ENCODE measurements at places on chromosomes 2 and 18.

DNA sequence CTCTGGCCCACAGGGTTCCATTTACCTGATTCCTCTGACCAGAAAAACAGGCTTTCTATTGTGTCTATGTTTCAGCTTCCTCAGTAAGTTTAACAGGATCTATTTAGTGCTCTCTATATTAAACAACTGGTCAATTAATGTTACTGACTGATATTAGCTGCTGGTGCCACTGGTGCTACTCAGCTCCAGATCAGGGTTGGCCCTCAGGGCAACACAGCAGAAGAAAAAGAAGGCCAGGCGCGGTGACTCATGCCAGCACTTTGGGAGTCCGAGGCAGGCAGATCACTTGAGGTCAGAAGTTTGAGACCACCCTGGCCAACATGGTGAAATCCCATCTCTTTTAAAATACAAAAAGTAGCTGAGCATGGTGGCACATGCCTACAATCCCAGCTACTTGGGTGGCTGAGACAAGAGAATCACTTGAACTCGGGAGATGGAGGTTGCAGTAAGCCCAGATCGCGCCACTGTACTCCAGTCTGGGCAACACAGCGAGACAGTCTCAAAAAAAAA lies 56.3 kb upstream of the CHAC2 start:
- no peak for DNase-seq

DNA sequence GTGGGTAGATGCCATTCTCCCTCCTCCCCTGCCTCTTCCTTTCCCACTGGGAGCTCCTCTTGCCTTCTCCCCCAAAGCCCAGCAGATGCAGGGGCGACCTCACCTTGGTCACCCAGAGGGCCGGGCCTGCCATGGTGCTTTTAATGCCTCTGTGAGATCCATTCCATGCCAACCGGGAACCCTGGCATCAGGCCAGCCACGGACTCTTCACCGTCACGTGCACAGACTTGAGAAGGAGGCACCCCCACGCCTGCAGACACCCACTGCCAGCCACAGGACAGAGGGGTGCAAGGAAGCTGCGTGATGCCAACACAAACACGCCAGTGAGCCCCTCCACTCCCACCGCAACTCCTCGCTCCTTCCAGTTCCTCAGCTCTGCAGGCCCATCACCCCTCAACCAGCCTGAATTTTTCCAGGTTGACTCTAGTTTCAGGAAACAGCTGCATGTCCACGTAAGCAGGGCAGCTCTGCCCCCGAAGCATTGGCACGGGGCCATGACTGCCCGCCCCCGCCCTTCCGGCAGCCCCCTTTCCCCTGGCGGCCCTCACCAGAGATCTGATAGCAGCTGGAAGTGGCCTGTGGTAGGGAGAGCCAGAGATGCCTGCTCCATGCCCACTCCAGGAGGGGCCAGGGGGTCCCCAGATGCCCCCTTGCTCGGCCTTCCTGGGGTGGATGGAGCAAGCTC lies 50.8 kb downstream of the DNMT3A start:
- no peak for DNase-seq

DNA sequence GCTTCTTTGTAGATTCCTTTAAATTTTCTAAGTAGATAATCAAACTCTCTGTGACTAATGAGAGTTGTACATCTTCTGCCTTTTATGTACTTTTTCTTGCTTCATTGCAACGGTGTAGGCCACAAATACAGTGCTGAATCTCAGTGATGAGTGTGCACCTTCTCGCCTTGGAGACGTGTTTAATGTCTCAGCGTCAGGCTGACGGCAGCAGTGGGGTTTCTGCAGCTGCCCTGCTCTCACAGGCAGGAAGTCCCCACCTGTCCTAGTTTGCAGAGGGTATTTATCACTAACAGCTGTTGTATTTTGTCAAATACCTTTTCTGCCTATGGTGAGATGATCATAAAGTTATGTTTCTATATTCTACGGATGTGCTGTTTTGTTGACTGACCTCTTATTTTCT lies 13.3 kb downstream of the AGXT start:
- DNase-seq, result peak; percentile 71

DNA sequence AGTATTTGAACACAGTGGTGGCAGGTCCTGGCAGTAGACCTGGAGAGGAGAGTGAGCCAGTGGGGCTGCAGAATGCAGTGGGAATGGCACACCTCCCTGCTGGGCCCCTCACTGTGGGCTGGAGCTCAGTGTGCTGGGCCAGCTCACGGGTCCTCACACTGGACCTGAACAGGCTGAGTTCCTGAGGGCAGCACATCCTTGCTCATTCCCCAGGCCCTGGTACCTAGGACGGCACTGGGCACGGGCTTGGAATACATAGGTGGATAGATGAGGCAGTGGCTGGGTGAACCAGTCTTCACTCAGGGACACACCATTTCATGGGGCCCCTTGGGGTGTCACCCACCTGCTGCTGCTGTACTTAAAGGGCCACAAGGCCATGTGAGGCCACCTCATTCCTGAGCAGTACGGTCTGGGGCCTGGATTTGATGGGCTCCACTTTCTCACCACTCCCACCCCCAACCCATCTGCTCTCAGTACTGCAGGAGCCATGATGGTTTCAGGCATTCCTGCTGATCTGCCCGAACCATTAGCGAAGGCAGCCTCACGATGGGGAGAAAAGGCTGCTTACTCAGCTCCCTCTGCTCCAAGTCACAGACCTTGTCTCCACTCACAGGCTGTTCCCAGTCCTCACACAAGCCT lies 4.2 kb downstream of the TMEM177 start:
- DNase-seq, result no peak

DNA sequence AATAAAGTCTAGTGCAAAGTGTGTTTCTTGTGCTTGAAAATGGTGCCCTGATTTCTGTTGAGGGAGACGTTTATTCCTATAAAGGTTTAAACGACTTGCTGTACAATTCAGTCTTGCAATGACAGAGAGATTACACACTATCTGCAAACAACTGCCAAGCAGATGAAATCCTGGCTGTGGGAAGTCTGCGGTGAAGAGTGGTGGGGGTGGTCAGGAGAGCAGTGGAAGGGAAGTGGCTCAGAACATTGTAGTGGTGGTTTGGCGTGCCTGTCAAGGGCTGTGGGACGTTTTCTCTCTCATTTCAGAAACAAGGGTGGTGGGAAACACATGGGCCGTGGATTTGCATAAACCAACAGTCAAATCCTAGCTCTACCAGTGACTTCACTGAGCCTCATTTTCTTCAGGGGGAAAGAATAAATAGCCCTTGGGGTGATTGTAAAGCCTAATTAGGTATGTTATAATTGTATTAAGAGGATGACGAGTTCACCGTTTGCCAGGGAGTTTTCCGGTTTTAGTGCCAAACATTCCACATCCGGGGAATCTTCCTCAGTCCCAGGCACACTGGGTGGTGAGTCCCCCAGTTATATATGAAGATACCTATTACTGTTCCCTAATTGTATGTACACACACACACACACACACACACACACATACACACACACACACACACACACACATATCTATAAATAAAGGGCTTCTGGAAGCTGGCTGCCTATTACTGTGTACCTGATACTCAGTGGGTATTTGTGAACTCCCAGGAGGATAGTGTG lies 115.0 kb downstream of the SPTBN1 start:
- no peak for DNase-seq

GRCh38 chr2:173963817-173964564 lies 1.2 kb downstream of the SP3 start:
- DNase-seq, result peak; percentile 74

- no peak for DNase-seq
Measured at GRCh38 chr2:240858321-240858720, 10.3 kb upstream of the AGXT start.

- no peak for DNase-seq
Measured at GRCh38 chr2:7057865-7058400, 140.7 kb downstream of the RNF144A start.

DNA sequence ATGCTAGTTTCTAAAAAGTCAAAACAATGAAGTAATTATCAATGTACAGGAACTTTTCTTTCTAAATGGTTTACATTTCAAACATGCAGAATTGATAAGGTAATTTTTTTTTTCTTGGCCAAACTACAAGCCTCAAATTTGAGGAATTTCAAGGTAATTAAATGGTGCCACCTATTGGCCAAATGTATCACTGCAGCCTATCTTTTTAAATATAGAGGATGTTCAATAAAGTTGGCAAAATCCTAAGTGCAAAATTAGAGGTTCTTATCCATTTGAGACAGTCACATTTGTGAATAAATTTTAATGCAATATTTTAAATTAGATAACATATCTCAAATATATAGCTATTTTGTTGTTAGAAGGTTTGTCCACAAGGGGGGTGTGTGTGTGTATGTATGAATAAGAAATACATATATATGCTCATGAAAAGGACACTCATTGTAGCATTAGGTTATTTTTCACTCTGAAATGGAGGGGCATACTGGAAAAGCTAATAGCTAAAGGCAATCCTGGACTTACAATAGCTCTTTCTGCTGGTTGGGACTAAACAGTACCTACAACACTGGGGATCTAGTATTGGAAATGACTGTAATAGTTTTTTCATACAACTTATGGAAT lies 26.2 kb downstream of the MMADHC start:
- DNase-seq, result no peak

GRCh38 chr2:85264471-85264870 lies 63.3 kb downstream of the TGOLN2 start:
- DNase-seq, result no peak

GRCh38 chr18:61856678-61857077 lies 36.1 kb downstream of the RNF152 start:
- DNase-seq, result peak; percentile 1

GRCh38 chr18:40274618-40275196 lies 1680.3 kb upstream of the PIK3C3 start:
- no peak for DNase-seq

DNA sequence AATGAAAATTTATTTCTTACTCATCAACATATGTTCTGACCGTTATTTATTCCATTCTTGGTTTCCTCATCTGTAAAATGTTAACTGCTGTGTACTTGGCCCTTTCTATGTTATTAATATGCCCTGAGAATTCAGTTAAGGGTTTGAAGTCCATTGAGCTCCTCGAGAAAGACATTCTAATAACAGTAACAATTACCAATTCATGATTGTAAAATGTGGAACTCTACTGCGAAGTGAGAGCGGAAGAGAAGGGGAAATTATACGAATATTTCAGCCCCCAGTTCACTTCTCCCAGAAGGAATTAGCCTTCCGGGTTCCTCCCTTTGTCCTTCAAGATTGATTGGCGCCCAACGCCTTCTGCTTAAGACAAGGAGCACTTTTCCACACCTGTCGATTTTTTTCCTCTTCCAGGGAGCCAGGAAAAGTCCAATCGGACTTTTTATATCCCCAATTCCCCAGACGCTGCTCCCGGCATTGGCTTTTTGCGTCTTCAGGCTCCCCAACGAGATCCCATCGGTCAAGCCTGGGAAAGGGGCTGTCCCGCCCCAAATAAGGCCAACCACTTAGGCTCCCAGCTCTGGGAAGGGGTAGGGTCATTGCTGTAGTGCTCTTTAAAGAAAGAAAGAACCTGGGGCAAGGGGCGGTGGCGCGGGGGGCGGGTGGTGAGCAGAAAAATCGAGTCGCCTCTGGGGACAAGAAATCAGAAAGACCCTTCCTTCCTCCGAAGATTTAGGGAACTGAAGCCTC lies 1.6 kb downstream of the DSC2 start:
- DNase-seq, result no peak

DNA sequence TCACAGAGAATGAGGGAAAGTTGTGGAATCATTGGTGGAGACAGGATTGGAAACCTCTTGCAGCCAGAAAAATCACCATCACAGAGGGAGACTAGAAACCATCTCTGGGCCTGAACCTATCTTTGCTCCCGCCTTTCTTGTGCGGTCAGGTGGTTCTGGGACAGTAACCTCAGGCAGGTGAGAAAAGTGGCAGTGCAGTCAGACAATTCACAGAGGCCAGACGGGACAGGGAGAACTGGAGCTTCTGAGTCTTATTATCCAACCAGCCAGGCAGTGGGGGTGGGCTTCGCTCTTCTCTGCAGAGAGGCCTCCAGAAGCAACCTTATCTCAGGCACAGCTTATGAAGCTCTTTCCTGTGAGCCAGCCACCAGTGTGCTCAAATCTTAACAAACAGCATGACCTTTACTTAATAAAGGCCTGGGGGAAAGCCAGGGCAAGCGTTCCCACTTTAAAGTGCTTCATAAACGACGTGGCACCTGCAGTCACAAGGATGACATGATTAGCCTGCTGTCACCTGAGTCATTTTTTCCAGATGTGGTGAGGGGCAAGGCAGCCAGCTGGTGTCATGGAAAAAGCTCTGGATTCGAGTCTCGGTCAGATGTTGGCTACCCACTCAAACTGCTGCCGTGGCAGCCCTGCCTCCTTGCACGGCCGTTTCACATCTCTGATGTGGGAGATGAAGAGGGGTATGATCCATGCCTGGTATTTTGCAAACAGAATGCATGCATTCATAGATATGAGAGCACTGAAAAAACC lies 109.7 kb downstream of the B3GNT2 start:
- DNase-seq, result no peak

DNA sequence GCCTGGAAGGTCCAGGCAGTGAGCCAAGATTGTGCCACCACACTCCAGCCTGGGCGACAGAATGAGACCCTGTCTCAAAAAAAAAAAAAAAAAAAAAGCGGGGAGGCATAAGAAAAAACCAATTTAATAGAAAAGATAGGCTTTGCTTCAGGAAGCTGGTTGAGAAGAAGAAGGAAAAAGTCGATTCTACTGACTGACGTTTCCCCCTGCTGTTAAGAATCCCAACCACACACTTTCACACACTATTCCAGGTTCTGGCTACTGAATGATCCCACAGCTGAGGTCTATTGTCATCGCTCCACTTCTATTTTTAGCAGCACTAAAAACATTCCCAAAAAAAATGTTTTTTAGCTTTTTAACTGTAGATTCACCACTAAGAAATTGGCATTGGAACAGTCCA lies 6.7 kb upstream of the CHCHD5 start:
- DNase-seq, result no peak

DNA sequence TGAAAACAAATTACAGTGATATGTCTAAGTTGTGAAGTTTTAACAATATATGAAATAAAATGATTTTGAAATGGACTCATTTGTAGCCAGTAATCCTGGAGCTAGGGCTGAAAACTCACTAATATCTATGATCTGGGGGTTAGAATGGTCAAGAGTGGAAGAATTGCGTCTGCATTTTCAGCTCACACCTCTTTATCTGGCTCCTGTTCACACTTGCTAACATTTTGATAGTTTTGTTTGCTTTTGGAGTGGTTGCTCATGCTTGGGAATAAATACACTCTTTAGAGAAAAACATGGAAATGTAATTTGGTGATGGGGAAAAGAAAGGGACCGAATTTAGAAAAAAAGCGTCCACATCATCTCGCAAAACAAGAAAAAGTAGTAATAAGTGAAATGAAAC lies 30.7 kb downstream of the UBE2F start:
- DNase-seq, result no peak

GRCh38 chr2:151417650-151418049 lies 7.9 kb downstream of the RIF1 start:
- DNase-seq, result no peak

GRCh38 chr2:143559147-143559546 lies 429.9 kb downstream of the ARHGAP15 start:
- no peak for DNase-seq

GRCh38 chr18:7436166-7436565 lies 130.9 kb upstream of the PTPRM start:
- DNase-seq, result no peak

- no peak for DNase-seq
Measured at GRCh38 chr2:221492636-221493035, 79.5 kb downstream of the EPHA4 start.
